ENCODE measurements at places on chromosomes 7 and 10.

DNA sequence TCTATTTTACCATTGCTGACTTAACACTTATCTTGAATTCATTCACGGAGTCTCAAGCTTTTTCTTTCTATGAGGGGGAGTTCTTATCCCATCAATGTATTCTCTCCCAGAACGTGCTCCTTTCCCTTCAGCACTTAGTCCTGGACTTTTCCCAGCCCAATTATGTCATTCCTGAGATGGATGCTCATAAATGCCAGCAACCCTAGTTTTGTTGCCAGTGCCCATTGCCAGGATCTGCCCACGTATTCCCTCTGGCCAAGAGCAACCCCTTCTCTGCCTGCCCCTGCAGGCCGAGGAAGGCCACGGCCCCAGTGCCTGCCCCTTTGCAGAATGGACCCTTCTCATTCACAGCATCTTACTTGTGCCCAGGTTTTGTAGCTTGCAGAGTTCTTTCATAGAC lies 67.4 kb upstream of the PPP1R3C start:
- DNase-seq = no peak

DNA sequence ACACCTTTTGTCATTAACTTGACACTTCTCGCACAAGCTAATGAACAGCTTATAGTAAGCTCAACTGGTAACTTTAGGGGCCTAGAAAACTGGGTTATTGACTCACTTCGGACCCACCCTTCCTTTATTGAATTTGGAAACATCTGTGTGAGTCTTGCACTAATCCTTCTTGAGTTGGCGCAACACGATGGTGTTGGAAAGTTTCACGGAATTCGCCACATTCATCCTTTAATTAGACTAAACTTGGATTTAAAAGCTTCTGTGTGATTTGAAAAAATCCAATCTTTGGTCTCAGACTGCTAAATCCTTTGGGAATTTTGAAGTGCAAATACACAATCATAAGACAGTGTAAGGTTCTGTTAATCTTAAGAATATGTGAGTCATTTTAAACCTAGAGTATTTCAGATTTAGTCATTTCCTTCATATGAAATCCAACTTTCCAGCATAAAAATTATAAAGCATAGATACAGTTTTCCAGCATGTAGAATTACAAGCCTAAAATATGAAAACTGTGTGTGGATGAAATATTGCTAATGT lies 15.1 kb downstream of the FZD8 start:
- DNase-seq = no peak

DNA sequence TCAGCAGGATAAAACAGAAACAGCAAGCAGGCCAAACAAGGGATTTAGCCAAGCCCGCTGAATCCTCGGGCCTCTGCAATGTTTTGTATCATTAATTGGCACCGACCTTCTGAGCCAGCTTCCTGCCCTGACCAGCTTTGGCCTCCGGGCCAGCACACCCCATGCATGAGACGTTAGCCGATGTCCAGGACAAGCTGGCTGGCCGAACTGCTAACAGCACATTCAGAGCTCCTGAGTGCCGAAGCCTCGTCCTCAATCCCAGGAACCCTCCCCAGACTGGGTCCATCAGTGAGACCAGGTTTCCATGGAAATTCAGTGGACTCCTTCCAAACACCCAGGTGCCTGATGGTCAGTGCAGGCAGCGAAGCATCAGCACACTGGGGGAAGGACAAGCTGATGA lies 134.3 kb upstream of the PFKP start:
- no peak for DNase-seq

DNA sequence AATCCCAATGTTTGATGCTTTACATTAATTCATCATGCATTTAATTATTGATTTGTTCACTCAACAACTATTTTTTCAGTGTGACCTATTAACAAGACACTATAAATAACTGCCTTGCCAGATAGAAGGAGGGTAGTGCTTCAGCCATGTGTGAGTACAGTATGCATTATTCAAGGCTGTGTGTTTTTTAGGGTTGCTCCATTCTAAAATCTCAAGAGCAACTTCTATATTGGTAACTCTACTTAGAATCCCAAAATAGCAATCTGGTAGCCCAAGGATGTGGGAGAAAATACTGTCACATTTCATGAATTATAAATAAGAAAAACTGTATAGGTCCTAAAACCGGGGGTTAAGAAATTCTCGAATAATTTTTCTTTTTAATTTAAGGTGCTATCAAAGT lies 69.9 kb downstream of the ENO4 start:
- no peak for DNase-seq

DNA sequence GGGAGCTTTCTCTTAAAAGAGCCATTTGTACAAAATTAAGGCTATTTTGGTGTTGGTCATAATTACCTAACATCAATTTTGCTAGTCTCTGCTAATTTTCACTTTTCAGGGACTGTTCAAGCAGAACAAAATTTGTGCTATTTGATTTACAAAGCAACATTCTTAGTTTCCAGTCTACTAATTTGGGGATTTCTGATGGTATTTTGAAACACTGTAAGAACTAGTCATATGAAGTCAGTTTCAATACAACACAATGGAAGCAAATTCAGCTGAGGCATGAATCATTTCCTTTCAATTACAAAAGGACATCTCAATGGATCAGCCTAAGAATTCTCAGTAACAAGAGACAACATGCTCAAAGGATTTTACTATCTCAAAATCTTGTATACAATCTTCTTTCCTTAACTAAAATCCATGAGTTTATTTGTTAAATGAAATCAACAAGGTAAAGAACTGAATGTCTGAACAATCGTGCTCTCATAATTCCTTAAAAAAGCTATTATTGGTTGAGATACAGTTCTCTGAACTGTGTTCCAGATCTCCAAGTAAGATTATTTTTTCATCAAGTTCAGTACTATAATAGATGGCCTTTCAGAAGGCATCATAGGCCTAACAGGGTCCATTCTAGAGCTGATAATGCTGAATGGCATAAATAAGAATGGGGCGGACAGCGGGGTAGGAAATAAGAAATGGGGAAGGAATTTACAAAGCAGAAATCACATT lies 144.6 kb downstream of the NRCAM start:
- no peak for DNase-seq

DNA sequence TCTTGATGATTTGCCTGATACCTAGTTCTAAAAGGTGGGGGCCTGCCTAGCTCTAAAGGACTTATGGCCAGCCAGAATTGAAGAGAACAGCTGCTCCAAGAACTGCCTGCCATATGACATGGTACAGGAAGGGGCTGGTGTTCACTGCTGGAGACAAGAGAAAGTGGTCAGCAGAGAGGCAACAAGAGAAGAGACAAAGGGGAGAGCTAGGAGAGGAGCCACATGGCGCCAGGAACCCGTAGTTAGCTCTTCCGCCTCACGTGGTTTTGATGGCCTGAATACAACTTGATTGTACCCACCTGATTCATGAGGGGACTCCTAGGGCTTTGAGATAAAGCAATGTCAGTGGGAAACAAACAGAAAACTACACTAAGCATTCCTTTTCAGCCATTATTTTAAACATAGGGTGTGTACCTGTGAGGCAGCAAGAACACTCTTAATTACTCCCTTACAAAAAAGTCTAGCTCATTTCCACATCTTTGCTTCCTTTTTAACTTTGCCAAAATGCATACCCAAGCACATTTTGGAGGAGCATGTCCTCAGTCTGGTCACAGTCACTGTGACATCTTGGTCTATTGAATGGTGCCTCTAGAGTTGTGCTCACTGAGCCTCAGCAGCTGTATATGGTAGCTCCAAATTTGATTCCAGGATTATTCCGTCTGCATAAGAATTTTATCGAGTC lies 71.6 kb downstream of the CCDC71L start:
- DNase-seq = no peak

DNA sequence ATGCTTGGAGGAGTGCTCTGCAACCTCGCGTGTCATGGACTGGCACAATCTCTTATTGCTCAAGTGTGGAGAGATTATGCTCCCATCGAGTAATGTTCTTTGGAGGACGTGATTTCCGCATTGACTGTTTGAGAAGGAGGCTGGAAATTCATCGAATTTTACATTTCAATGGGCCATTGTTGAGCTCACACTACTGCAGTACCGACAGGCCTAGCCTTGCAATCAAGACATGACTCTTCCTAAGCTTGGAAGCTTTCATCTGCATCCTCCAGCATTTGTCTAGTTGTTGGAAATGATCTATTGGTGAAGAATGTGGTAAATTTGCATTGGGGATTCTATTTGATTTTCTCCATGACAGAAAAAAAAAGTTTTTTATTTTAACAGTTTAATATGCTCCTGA lies 156.8 kb downstream of the FZD1 start:
- no peak for DNase-seq

- no peak for DNase-seq
Measured at GRCh38 chr10:108454224-108454623, 1289.7 kb upstream of the SORCS1 start.

- DNase-seq = no peak
Measured at GRCh38 chr7:74481458-74482196, 27.9 kb downstream of the GTF2IRD1 start.

GRCh38 chr7:6161463-6162330 lies 110.7 kb downstream of the CYTH3 start:
- no peak for DNase-seq

- DNase-seq = no peak
Measured at GRCh38 chr10:52351914-52352330, 37.8 kb downstream of the DKK1 start.

GRCh38 chr10:79287973-79288723 lies 59.1 kb upstream of the PPIF start:
- DNase-seq = no peak

- no peak for DNase-seq
Measured at GRCh38 chr10:87608756-87609155, 50.9 kb upstream of the PAPSS2 start.

DNA sequence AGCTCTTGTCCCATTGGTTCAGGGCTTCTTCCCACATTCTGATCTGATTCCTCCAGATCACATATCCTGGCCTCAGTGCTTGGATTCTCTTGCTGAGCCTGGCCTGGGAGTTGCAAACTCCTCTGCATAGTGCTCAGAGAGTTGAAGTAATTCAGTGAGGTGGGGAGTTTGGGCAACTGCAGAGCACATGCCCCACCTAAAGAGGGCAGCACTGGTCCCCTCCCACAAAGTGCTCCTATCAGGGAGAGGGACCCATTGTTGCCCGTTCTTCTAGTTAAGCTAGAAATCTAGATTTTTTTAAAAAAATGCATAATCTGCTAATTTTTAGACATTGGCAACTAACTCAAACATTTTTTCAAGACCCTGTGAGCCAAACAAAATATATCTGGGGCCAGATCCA lies 45.1 kb downstream of the CHN2 start:
- no peak for DNase-seq

DNA sequence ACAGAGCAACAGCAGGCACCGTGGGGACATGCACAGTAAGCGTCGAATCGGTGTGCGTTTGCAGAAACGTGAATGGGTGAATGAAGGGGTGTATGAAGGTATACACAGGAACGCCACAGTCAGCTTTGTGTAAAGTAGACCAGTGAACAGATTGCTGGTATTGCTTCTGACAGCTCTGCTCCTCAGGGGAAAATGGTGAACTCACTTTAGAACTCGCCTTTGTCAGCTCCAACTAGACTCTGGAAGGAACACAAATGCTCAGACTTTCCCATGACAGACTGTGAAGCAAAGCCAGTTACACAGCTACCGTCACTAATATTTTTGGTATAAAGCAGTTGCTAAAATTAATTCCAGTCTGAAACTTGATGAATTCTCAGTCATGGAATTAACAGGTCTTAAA lies 78.9 kb downstream of the CUX1 start:
- no peak for DNase-seq

DNA sequence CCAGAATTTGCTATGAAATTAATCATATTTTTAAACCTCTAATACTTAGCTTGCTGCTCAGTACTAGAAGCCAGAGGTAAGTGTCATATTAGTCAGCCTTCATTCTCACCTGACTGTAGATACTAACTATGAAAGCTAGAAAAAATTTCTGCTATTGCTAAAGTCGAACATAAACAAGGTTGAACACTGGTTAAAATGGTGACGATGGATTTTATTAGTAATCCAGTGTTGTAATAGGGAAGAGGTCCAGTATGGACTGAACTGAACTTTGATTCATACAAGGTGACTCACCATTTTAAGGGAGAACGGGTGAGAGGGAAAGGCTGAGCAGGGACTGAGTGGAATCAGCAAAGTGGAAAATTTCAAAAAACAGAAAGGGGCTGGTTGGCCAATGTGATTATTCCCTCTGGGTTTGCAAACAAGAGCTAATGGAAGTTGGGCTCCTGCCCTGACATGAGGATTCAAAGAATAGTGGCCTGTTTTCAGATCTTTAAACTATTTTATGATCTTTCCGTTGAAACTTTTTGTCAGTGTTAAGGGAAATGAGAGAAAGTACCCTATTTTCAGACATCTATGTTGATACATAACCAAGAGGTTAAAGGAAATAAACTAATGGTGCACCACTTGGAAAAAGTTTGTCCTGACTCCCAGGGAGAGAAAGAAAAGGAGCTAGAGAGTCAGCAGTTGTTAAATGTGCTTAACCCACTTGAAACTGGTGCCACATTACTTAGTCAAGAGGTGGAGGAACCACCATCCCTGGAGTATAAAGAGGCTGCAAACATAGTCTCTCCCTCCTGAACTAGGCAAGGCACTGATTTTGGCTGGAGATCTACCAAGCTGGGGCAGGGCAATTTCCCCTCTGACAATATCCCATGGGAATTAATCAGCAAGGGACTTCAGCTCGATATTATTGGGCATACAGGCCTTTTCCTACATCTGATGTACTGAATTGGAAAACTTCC lies 15.3 kb upstream of the AKR1C1 start:
- DNase-seq = no peak

DNA sequence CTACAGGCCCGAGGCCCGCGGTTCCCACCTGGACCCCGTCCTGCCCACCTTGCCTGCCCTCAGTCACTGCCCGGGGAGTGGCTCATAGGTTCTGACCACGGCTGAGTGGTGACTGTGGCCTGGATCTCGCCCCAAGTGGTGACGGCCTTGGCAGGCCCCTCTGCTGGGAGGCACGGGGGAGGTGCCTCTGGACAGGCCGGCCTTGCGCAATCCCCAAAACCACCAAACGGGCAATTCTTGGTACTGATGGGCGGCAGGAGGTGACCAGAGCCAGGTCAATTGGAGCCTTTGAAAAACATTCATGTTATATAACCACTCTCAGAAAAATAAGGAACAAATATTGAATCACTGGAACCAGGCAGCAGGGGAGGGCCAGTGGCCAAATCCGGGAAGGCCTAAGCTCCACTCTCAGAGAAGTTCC lies 83.4 kb downstream of the PRKAG2 start:
- no peak for DNase-seq

DNA sequence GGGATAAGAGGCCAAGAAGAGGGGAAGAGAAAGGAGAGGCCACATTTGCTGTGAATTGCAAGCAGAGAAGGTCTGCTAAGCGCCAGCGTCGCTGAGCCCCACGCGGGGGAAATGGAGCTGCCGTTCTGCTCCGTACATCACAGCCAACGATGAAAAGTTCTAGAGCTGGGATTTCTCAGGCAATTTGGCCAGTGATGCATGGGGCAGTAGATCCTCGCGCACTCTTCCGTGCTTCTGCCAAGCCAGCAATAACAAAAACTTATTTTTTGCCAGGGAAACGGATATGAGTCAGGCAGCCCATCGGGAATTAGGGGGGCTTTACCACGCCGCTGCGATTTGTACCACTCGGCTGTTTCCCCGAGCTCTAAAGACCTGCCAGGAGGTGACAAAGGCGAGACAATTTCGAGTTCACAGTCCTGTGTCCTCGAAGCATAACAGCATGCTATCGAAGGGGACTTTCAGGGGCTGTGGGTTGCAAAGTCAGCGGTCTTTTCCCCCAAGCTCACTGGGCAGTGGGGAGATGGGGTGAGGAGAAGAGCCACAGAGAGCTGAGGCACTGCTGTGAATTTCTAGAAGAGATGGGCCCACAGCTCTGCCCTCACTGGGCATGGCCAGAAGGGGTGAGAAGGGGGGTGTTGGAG lies 30.0 kb upstream of the SLF2 start:
- DNase-seq = no peak

Measured in stimulated activated CD8-positive, alpha-beta memory T cell treated with anti-CD3 and anti-CD28 coated beads, Interleukin-2, amount 100 ng/mL, for 1 hour (primary cell).